ENCODE measurements at places on chromosomes 7 and 10.

GRCh38 chr10:111142092-111142768, 65.4 kb downstream of the ADRA2A start:
- DNase-seq = no peak

DNA sequence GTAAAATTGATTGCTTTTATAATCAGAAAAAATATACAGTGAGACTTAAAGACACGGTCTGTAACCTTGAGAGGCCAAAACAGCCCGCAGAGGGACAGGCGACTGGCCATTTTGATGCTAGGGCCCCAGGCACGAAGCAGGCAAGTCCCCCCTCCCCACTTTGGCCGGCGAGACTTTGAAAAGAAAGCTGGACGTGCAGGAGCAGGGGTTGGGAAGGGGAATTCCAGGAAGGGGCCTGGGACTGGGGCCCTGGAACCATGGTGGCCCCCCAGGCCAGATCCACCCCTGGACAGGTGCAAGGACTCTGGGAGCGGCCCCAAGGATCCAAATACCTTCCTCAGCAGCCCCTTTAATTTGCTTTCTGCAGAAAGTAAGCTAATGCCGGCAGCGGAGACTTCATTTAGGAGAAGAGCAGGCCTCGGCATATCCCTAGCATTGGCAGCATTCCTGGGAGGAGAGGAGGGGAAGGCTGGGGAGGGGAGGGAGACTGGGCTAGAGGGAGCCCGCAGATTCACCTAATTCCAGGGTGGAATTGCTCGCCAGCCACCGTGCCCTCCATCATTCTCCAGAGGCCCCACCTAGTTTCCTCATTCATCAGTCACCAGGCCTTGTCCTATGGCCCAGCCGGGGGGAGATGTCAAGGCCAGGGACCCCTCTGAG, 24.9 kb upstream of the TNRC18 start:
- no peak for DNase-seq

DNA sequence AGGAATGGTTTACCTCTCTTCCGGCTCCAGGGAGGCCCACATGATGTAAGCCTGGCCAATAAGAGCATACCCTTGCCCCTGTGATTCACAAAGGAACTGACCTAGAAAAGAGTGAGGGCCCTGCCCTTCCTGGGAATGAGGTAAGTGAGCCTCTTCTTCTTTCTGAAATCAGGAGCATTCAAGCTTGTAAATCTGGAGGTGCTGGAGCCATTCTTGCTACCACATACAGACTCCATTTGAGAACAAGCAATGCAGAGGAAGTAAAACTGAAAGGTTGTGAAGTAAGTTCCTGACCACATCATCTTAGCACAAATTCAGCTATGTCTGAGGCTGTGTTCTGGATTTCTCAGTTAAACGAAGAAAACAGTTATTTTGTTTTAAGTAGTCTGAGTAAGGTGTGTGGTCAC, 132.2 kb downstream of the CD36 start:
- DNase-seq = no peak

DNA sequence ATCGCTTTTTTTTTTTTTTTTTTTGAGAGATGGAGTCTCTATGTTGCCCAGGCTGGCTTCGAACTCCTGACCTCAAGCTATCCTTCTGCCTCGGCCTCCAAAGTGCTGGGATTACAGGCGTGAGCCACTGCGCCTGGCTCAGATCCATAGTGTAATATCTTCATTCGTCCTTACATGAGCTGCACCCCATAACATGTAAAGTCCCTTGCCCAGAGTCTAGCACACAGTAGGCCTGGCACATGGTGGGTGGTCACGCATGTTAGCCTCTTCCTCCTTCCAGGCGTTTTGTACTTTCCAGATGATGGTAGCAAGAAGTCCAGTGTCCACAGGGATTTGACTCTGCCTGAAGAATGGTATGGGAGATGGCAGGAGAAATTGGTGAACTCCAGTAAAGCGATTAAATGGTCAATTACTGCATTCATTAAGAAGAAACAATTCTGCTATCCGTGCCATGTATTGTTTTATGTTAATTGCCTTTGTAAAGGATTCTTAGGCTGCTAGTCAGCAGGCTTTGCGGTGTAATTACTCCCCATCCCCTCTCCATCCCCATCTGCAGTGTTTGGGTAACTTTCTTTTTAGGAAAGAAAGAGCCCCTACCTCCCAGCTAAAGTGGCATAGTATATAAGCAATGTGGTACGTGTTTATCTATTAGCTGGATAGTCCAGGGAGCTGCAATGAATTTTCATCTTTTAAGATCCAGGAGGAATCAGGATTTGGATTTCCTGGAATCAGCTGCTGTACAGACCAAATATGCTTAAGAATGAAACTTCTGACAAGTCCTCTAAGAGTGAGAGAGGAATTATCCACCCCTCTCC, 1.2 kb downstream of the TPST1 start:
- no peak for DNase-seq

DNA sequence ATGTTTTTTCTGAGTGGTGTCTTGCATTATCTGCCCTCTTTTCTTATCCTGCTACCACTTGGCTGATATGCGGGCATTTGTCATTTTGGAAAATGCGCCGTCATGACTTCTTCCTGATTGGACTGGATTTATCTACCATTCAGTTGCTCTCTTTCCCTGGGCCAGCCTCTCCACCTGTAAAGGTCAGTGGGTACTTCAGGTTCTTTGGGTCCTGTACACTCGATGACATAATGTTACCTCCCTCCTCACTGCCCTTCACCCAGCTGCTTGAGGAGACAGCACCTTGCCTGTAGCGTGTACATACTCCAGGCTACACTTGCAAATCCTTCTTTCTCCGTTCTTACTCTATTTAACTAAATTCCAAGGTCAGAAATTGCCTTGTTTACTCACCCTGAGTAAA, 83.7 kb downstream of the RBM33 start:
- DNase-seq = no peak

- DNase-seq = no peak
Measured at GRCh38 chr7:151761231-151761630, 115.7 kb downstream of the PRKAG2 start.

- DNase-seq = no peak
Measured at GRCh38 chr7:13904689-13905088, 84.8 kb downstream of the ETV1 start.

Measured in C1 segment of cervical spinal cord (tissue), 14 donors.